ENCODE measurements at places on chromosomes 1 and 21.

DNA sequence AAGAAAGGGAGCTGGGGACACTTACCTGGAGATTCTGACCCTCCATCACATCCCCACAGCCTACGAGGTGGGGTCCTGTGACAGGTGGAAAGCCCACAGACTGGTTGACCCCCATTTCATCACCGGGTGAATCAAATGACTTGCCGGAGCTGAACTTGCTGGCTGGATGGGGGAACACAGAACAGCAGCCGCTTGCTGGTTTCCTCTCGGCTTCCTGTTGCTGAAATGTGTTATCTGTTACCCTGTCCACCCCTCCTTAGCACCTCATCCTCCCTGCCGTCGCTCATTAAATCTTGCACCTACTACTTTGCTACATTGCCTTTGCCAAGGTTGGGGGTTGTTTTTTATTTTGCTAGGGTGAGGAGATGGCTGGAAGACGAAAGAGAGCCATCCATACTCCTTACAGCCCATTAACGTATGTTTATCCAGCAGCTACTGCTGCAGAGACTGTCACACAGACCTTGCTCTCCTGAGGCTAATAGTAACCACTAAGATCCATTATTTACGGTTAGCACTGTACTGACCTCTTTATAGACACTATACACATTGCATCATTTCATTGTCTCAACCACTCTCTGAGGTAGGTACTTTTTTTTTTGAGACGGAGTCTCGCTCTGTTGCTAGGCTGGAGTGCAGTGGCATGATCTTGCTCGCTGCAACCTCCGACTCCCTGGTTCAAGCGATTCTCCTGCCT is 7.0 kb downstream of the PAFAH2 start:
- DNase-seq: peak; percentile 29

DNA sequence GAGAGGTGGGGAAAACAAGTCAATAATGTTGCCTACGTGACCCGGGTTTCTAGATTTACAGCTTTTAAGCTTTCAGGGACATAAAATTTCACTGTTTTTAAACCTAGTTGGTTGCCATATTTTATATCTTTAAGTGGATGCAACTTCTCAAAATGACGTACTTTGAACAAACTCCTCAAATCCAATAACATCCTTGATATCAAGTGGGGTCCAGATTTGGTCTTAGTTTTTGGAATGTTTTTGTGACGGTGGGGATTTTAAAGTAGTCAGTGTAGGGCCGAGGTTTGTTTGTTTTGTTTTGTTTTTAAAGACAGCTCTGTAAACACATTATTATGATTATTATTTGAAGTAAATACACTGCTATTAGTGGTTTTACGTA is 453 bp downstream of the CDKN2C start:
- DNase-seq: no peak

DNA sequence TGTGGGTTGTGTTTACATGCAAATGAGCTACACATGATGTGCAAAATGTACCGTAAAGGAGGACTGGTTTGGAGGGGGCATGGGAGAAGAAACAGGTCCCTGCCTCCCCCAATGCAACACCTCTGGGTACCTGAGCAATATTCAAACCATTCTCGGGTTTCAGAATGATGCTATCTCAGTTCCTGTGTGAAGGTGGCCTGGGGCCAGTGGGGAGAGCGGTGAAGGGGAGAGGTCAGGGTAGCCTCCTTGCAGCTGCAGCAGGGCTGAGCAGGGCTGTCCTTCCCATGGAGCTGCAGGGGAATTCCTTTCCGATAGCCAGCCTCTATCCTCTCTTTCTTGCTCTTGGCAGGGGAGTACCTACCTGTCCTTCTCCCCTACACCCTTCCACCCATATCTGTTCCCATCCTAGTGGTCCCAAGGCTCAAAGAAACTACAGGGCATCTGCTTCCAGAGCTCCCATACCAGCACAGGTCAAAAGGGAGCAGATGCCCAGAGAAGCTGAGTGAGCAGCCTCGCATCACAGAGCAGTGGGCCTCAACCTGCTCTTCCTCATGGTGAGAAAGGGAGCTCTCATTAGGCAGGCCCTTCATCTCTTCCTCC is 11.9 kb downstream of the MEF2D start:
- no peak for DNase-seq

DNA sequence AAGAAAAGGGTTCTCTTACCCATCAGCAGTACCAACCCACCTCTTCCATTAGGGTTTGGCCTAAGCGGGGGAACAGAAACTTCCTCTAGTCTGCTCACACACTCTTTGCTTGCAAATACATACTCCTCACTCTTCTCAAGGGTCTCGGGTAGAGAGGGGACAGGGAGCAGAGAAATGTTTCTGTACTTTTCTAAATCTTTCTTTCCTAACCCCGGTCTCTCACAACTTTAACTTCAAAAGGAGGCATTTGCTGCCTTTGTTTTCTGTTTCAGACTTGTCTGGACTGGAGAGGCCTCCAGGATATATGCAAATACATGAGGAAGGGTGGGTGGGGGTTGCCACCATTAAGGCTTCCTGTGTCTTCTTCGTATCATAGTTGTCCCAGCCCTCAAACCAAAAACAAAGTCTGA is 10.5 kb upstream of the LAX1 start:
- DNase-seq: no peak

DNA sequence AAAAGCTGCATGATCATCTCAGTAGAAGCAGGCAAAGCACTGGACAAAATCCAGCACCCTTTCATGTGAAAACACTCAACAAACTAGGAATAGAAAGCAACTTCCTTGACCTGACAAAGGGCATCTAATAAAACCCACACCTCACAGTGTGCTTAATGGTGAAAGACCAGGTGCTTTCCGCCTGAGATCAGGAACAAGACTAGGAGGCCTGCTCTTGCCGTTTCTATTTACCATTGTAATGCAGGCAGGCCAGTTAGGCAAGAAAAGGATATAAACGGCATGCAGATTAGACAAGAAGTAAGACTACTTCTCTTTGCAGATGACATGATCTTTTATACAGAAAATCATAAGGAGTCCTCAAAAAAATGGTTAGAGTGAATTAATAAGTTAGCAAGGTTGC is 37.2 kb downstream of the SLC37A1 start:
- no peak for DNase-seq

- no peak for DNase-seq
These were observed 411.6 kb downstream of the MATN1 start for GRCh38 chr1:30311749-30312148.

- no peak for DNase-seq
These were observed 126.4 kb downstream of the PLXNA2 start for GRCh38 chr1:208117826-208118225.

DNA sequence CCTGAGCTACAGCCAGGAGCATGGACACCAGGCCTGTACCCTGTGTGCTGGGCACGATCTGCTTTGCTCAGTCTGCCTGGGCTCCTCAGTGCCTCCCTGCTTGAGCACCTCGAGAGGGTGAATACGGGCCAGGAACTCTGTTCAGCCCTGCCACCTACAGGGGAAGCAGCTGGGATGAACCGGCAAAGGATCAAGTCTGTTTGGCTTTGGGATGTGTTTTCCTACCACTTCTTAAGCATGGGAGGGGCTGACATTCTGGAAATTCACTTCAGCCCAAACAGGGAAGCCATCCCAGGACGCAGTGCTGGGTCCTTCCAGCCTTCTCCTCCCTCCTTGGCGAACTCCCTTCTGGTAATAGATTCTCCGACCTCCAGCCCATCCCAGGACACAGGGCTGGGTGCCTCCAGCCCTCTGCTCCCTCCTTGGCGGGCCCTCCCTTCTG is 55.8 kb upstream of the SELENON start:
- no peak for DNase-seq

- DNase-seq: no peak
These were observed 161.5 kb upstream of the SAMSN1 start for GRCh38 chr21:14707511-14708020.

- DNase-seq: no peak
These were observed 101.6 kb downstream of the NOS1AP start for GRCh38 chr1:162171111-162171510.

GRCh38 chr21:18041012-18041411 is 203.6 kb upstream of the CHODL start:
- no peak for DNase-seq

DNA sequence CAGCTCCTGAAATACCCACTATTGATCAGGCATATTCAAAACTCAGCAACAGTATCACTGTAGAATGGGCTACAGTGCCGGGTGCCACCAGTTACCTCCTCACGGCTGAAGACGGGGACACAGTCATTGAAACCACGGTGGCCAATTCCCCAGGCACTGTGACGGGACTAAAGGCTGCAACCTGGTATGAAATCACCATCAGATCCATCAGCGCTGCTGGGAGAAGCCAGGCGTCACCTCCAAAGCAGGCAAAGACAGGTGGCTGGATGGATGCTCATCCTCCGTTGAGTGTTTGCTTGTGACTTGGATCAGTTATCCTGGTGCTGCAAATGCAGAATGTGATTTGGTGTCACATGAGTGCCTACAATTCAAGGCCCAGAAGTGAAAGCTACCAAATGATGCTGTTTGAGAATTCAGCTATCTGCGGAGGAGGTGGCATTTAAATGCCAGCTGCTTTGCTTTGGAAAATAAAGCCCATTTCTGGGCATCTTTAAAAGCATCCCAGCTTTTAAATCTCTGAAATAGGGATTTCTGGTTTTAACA is 5.1 kb downstream of the FNDC7 start:
- DNase-seq: no peak

- DNase-seq: no peak
These were observed 4.0 kb downstream of the S100A16 start for GRCh38 chr1:153608742-153609584.

DNA sequence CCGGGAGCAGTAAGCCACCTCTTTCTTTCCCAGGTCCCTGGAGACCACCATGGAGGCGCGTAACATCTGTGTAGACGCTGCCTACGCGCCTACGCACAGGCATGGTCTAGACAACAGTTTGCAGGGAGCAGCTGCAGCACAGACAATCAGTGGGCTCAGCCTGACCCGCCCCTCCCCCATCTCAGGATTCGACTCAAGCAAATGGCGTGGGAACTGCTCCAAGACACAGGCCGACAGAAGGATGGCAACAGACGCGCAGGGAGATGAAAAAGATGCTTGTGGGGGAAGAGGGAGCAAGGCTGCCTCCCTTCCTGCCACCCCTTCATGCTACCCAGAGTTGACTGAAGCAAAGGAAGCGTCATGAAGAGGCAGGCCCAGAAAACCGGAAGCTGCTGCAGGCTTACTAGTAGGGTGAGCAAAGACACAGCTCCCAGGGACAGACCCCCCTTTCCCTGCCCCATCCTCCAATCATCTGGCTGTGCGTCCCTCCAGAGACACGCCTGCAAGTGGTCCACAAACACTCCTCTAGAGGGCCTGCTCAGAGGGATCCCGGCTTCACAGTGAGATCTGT is 19.5 kb downstream of the STK40 start:
- DNase-seq: peak; percentile 31

- DNase-seq: no peak
These were observed 353.2 kb upstream of the PLD5 start for GRCh38 chr1:242877743-242878142.

DNA sequence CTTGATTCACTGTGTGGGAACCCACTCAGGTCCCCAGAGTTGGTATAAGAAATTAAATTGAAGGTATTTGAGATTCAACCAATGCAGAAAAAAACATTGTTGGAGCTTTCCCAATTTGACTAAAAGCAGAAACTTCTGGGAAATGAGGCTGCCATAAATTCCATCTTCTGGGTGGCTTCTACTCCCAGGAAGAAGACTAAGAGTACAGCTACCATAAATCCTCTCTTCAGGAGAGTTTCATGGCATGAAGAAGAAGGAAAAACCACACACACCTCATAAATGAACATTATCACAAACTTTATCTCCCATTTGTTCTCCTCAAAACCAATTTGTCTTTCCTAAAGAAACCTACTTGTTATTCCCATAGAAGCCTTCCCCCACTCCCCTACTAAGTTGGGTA is 283.9 kb downstream of the DPYD start:
- no peak for DNase-seq

DNA sequence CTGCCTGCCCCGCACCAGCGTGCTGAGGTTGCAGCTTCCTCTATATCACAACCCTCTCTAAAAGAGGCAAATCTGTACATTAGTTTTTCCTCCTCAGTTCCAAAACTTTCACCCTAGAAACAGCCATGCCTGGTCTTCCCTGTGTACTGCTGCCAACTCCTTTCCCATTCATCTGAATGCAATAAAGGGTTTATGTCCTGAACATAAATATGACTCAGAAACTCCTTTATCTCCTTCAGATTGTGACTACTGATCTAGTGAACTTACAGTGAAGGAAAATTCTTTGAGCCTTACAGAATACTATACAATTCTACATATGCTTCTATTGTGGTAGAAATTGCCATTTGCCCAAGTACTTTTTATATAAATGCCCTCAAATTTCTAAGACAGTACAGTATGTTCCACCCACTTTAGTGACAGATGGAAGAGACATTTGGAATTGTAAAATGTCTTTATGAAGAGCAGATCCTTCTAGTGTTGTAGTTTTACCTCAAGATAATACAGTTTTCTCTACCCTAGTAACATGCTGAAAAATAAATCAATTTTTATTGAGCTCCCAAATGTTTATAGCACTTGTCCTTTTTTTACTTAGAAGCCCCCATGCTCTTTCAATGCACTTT is 345.1 kb upstream of the SNX7 start:
- no peak for DNase-seq

- DNase-seq: no peak
These were observed 68.6 kb upstream of the MCOLN3 start for GRCh38 chr1:85116856-85117255.

GRCh38 chr1:218693599-218693998 is 348.5 kb downstream of the TGFB2 start:
- DNase-seq: no peak

DNA sequence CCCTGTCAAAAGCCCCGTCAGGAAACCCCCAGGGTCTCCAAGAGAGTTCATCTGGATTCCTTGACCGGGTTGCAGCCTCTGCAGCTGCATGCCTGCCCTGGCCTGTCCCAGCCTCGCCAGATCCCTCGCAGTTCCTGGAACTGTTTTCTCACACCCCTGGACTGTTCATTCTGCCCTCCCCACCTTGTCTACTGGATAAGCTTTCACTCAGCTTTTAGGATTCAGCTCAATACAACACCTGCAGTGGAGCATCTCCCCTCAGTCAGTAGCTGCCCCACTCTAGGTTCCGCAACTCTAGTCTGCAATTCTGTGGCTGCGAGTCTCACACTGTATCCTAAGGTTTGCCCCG is 67.2 kb downstream of the FAM163A start:
- no peak for DNase-seq

GRCh38 chr1:48906164-48906563 is 129.5 kb upstream of the BEND5 start:
- DNase-seq: no peak

GRCh38 chr1:94526152-94526980 is 15.2 kb downstream of the F3 start:
- no peak for DNase-seq

DNA sequence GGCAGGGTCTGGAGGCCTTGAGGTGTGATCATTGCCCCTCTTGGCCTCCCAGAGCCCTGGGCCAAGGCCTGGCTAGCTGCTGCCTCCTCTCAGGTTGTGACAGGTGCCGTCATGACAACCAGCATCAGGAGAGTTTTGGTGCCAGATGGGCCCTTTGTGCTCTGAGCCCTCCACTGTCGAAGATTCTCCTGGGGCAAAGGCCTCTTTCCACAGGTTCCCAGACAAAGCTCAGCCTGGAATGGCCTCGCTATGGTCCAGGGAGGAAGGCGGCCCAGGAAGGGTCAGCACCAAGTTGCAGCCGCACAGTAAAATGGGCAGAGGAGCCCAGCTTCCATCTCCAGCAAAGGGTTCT is 78.4 kb downstream of the ALPL start:
- no peak for DNase-seq

All from stimulated activated CD8-positive, alpha-beta memory T cell treated with anti-CD3 and anti-CD28 coated beads, Interleukin-7, amount 100 ng/mL, for 4 hours (primary cell).